ENCODE measurements at places on chromosomes 6 and 20.

DNA sequence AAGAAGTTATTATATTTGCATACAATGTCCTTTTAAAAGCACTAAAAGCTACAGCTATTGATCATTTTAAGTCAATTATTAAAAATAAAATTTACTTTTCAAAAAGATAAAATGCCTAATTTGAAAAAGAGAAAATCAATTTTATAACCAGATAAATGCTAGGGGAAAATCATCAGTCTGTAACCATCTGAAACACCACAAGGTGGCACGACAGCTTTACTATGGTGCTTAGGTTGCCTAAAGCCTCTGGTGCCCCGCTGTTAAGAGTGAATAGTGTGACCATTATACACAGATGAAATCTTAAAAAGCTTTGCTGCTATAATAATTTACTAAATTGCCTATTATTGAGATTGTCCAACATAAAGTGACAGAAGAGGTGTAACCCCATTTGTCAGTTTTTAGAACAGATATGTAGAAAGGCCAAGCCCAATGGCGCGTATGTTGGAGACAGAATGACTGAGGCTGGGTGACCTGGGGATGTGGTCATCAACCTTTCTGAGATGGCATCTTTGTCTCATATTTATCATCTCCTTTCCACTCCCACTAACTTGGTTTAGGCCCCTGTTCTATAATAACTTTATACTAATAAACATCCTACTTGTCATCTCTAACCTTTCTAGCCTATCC lies 100.8 kb downstream of the MOXD1 start:
- DNase-seq = peak; percentile 60

GRCh38 chr6:7727086-7727945 lies 1.4 kb downstream of the BMP6 start:
- peak; percentile 27 for DNase-seq

- DNase-seq = no peak
Measured at GRCh38 chr6:16402581-16402900, 164.2 kb downstream of the GMPR start.

GRCh38 chr6:162638931-162639574 lies 88.5 kb downstream of the PRKN start:
- DNase-seq = no peak

- DNase-seq = no peak
Measured at GRCh38 chr20:47682028-47682783, 103.1 kb downstream of the SULF2 start.

DNA sequence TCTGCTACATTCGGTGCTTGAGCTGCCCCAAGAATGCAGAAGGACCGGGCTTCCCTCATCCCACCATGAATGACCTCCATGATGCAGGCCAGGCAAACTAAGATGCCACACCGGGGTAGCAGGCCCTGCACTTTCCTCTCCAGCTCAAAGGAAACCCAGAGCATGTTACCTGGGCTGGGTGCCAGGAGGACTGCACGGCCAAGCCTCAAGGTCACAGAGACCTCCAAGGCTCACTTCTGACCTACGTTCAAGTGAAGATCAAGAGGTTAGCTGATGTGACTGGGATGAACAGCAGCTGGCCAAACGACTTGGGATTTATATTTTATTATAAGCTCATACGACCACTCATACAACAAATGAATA lies 501.8 kb downstream of the CD83 start:
- no peak for DNase-seq

DNA sequence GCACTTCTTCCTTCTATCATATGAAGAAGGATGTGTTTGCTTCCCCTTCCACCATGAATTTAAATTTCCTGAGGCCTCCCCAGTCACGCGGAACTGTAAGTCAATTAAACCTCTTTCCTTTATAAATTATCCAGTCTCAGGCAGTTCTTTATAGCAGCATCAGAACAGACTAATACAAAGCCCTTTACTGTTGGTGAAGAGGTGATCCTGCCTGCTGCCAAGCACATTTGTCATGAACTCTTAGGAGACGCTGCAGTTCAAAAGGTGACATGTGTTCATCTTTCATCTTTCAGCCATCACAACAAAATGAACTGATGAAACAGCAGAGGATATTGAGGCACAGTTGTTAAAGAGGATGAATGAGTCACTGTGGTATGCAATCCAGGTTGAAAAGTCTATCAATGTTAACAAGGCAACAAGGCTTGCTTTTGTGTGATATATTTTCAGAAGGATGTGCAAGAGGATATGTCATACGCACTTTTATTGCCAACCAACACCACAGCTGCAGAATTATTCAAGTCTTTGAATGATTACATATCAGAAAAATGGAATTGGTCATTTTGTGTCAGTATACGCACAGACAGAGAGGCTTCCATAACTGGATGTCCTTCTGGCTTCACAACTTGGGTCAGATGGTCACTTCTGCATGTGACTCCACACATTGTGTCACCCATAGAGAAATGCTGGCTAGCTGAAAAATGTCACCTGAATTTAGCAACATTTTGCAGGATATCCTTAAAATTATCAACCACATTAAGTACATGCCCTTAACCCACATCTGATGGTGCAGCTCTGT lies 52.4 kb upstream of the PLN start:
- no peak for DNase-seq

GRCh38 chr6:115932481-115932880 lies 128.2 kb downstream of the FRK start:
- no peak for DNase-seq
